Right cardiac atrium (tissue), 5 donors: ENCODE measurements at places on chromosomes 3 and 15.

DNA sequence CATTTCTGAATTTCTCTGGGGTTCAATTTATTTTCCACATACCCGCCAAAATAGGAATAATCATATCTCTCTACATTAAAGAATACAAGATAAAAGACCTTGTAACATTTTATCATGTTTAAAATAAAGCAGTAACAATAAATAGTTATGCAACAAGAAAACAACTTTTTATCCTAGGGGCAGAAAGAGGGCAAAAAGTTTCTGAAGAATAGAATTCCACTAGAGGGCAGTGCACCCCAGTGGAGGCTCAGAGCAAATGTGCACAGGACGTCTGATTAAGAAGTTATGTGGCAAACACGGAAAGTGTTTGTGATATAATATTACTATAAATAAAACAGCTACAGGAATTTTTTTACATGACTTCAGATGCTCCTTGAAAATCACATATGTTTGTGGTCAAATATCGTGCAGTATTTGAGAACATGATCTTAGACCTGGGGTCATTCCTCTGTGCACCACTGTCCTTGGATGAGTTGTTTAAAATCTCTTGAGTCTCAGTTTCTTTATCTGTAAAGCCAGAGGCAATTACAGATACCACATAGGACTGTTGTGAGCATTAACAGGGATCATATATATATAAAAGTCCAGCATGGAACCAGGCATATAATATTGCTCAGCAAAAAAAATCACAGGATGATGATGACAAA lies 13.2 kb upstream of the PIK3R4 start:
- DNase-seq, result peak; percentile 53

- DNase-seq, result no peak
Measured at GRCh38 chr15:90582553-90582952, 52.8 kb downstream of the CRTC3 start.

DNA sequence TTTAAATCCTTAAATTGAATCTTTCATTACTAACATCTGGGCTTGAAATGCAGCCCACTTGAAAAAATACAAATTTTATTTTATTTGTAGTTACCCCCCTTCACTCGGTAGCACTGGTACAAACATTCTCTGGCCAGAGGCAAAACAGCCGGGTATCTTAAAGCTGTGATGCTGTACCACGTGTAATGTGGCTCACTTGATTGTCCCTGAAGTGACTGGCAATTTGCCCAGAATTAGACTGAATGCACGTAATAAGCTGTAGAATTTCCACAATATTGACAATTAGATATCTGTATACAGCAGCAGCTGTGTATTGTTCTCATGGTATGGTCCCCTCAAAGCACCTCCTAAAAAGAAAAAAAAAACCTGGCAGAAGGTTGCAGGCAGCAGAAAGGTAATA lies 192.8 kb upstream of the TBC1D5 start:
- no peak for DNase-seq

GRCh38 chr3:49006408-49007067 lies 653 bp upstream of the WDR6 start:
- DNase-seq, result peak; percentile 53
